ENCODE measurements at places on chromosomes 6 and 20. TPM values are rescaled to one million over a fixed set of nuclear protein-coding genes. Genes with fewer than 3 reads are reported as not detected.

DNA sequence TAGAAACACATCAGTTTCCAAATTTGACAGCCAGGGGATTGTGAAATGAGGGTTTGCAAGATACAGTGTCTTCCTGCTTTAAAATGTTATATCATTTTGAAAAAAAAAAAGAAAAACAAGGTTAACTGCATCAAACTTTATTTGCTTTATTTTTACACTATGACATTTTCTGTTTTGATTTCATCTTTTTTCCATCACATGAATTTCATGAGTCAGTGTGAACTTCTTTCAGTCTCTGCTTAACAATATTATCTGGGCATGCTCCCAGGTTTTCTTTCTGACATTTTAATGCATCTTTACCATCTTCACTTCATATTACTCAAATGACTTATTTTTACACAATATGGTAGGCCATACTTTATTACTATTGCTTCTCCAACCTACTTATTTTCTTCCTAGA is 1.9 kb downstream of the NCOA7 start:
- H3K27ac ChIP-seq: no peak overlapping the region
- DNase-seq: peak; percentile 51

DNA sequence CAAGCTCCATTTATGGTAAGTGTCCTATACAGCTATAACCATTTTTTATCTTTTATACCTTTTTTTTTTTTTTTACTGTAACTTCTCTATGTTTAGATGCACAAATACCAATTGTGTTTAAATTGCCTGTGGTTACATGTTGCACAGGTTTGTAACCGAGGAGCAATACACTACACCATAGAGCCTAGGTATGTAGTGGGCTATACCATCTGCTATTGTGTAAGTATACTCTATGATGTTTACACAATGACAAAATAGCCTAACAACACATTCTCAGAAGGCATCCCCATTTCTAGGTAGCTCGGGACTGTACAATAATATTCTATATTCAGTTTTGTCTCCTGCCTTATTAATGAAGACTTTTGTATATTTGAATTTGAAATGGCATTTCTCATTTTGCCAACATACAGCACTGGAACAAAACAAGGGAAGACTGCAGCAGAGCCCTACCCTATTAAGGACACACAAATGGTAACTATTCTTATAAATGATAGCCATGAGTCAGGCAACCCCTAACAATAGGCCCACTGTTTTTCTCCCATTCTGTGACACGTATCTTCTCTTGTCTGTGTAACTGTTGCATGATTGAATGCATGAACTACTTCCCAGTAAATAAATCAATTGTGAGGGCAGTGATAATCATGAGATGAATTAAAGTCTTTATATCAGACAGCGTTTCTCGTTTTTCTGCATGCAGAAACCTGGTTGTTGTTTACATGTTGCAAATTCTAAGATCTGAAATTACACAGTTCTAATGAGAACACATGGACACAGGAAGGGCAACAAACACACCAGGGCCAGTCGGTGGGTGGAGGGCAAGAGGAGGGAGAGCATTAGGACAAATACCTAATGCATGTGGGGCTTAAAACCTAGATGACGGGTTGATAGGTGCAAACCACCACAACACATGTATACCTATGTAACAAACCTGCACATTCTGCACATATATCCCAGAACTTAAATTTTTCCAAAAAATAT is 173.9 kb downstream of the EPM2A start:
- H3K27ac ChIP-seq: no peak overlapping the region
- H3K4me3 ChIP-seq: no peak overlapping the region
- DNase-seq: no peak
- no peaks in the 10 kb centered on the region for H3K27me3 ChIP-seq
- no peaks in the 10 kb centered on the region for H3K4me1 ChIP-seq

- no peaks in the 10 kb centered on the region for H3K36me3 ChIP-seq
- H3K27me3 ChIP-seq: no peaks in the 10 kb centered on the region
- H3K27ac ChIP-seq: no peak overlapping the region
- peaks cover 8% of the 10 kb centered on the region for H3K4me1 ChIP-seq
Observed at GRCh38 chr6:139640448-139640847, 266.0 kb upstream of the CITED2 start.

DNA sequence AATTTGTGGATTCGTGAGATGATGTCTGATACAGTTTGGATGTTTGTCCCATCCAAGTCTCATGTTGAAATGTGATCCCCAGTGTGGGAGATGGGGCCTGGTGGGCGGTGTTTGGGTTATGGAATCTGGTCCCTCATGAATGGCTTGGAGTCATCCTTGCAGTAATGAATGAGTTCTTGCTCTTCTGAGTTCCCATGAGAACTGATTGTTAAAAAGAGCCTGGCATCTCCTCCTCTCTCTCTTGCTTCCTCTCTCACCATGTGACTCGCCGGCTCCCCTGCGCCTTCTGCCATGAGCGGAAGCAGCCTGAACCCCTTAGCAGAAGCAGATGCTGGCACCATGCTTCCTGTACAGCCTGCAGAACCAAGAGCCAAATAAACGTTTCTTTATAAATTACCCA is 30.5 kb upstream of the RPP40 start:
- peaks cover 7% of the 10 kb centered on the region for H3K4me1 ChIP-seq
- no peaks in the 10 kb centered on the region for H3K27me3 ChIP-seq
- H3K27ac ChIP-seq: no peak overlapping the region
- no peak overlapping the region for H3K4me3 ChIP-seq

DNA sequence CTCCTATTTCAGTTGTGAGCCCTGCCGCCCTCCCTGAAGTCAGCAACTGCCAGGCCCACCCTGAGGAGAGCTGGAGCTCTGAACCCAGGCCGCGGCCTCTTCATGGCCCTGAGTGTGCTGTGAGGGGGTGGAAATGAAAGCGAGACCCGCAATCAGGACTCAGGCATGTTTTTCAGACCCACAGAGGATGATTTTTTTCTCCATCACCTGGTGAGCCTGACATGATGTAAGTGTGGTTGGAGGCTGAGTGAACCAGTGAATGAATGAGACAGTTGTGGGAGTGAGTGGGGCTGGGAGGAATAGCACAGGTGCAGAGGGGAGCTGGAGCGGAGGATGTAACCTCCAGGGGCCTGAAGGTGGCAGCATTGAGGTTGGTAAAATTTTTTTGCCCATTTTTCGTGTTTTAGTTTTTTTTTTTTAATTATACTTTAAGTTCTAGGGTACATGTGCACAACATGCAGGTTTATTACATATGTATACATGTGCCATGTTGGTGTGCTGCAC is 18.3 kb downstream of the RAET1L start:
- no peaks in the 10 kb centered on the region for H3K4me1 ChIP-seq
- no peak overlapping the region for H3K4me3 ChIP-seq
- no peak overlapping the region for H3K27ac ChIP-seq
- DNase-seq: peak; percentile 61
- no peaks in the 10 kb centered on the region for H3K36me3 ChIP-seq

Gene ZNF335
- 12.6 TPM for total RNA-seq

Gene DDO
- total RNA-seq: not detected

Gene SYNDIG1
- 2.6 TPM for total RNA-seq
